ENCODE measurements at places on chromosomes 7 and 10. TPM values are rescaled to one million over a fixed set of nuclear protein-coding genes. Genes with fewer than 3 reads are reported as not detected.

- no peak for DNase-seq
- no peaks in the 10 kb centered on the region for H3K4me1 ChIP-seq
- no peak overlapping the region for H3K27ac ChIP-seq
- no peaks in the 10 kb centered on the region for H3K27me3 ChIP-seq
- H3K4me3 ChIP-seq: no peak overlapping the region
Measured at GRCh38 chr7:117273814-117274225, 49.0 kb downstream of the WNT2 start.

GRCh38 chr7:11742496-11742895 lies 89.5 kb downstream of the THSD7A start:
- DNase-seq: no peak
- H3K36me3 ChIP-seq: no peaks in the 10 kb centered on the region
- no peaks in the 10 kb centered on the region for H3K27me3 ChIP-seq
- H3K4me3 ChIP-seq: no peak overlapping the region
- H3K4me1 ChIP-seq: no peaks in the 10 kb centered on the region

- H3K27me3 ChIP-seq: no peaks in the 10 kb centered on the region
- no peak for DNase-seq
- no peak overlapping the region for H3K27ac ChIP-seq
- H3K4me1 ChIP-seq: no peaks in the 10 kb centered on the region
- H3K4me3 ChIP-seq: no peak overlapping the region
Measured at GRCh38 chr7:32102432-32102873, 32.2 kb upstream of the PDE1C start.

The SPDYE11 gene
- not detected for total RNA-seq

- no peak for DNase-seq
- no peaks in the 10 kb centered on the region for H3K4me1 ChIP-seq
- no peak overlapping the region for H3K27ac ChIP-seq
- no peaks in the 10 kb centered on the region for H3K36me3 ChIP-seq
Measured at GRCh38 chr7:80151274-80151665, 16.6 kb downstream of the GNAI1 start.

DNA sequence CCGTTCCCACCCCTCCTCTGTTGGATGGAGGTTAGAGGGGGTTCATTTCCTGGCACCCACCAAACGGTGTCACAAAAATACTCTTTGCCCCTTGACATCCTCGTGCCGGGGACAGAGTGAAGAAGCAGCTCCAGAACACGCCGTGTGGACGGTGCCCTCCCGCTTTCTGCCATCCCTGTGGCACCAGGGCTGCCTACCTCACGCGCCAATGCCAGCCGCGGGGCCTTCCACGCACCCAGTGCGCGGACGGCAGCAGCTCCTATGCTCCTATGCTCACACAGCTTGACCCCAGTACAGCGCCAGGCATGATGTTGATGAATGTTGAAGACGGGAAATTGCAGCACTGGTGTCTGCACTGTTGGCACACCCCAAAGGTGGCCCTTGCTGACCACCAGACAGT lies 507.2 kb upstream of the FOXK1 start:
- no peaks in the 10 kb centered on the region for H3K27me3 ChIP-seq
- H3K4me1 ChIP-seq: no peaks in the 10 kb centered on the region
- H3K36me3 ChIP-seq: no peaks in the 10 kb centered on the region
- H3K27ac ChIP-seq: no peak overlapping the region

- H3K36me3 ChIP-seq: peaks cover 28% of the 10 kb centered on the region
- H3K4me3 ChIP-seq: peak overlapping the region; percentile 10
- DNase-seq: no peak
Measured at GRCh38 chr10:61964949-61965702, 63.6 kb downstream of the ARID5B start.

The SYT15 gene
- 0.67 TPM for total RNA-seq

The ARL3 gene
- total RNA-seq: 2.0 TPM

DNA sequence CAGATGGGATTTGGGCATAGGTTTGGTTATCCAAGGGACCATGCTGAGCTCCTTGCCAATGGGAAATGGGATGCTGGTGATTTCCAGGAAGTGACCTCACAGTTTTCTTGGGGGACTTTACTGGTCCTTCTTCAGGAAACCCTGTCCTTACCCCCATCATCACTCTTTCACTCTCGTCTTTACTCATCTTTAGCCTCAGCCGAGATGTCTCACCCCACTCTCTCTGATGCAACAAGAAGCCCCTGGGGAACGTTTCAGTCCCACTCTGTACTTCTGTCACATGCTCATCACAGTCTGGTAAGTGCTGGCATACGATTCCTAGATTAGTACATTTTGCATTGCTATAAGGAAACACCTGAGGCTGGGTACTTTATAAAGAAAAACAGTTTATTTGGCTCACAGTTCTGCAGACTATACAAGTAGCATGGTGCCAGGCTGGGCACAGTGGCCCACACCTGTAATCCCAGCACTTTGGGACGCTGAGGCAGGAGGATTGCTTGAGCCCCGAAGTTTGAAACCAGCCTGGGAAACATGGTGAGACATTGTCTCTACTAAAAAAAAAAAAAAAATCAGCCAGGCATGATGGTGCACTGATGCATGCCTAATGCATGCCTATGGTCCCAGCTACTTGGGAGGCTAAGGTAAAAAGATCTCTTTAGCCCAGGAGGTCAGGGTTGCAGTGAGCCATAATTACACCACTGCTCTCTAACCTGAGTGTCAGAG lies 63.5 kb upstream of the VKORC1L1 start:
- H3K4me3 ChIP-seq: no peak overlapping the region
- DNase-seq: no peak
- H3K36me3 ChIP-seq: no peaks in the 10 kb centered on the region
- H3K27ac ChIP-seq: no peak overlapping the region
- no peaks in the 10 kb centered on the region for H3K27me3 ChIP-seq

DNA sequence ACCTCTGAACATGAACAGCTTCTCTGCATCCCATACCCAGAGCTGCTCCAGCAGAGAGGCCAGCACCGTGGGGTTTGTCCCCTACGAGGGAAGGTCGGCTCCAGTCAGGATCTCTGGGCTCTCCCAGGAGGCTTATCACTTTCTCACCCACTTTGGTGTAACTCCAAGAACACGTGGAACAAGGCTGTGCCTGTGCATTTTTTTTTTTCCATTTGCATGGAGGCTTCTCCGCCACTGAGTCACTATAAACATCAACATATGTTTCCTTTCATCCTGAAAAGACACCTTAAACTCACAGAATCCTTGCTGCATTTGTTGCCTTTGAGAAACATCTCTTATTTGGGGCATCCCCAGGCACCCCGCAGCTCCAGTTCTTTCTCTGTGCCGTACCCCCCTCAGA lies 29.4 kb upstream of the ECHDC3 start:
- no peak for DNase-seq
- no peak overlapping the region for H3K27ac ChIP-seq

Measured in CD4-positive, CD25-positive, alpha-beta regulatory T cell (primary cell).